ENCODE measurements at places on chromosomes 16 and 17. TPM values are rescaled to one million over a fixed set of nuclear protein-coding genes. Genes with fewer than 3 reads are reported as not detected.

Gene EVPL
- total RNA-seq, result 2.1 TPM

Gene CDR2L
- 10.7 TPM for total RNA-seq

Gene NXN
- 6.6 TPM for total RNA-seq

Gene TBC1D3H
- not detected for total RNA-seq

Gene MAP1LC3B
- total RNA-seq, result 60.9 TPM

Gene ZFP3
- 2.5 TPM for total RNA-seq

Gene ASPHD1
- 2.4 TPM for total RNA-seq

Gene CRYBA1
- not detected for total RNA-seq

Gene SLC22A31
- total RNA-seq, result 3.3 TPM

Gene BTBD17
- not detected for total RNA-seq

DNA sequence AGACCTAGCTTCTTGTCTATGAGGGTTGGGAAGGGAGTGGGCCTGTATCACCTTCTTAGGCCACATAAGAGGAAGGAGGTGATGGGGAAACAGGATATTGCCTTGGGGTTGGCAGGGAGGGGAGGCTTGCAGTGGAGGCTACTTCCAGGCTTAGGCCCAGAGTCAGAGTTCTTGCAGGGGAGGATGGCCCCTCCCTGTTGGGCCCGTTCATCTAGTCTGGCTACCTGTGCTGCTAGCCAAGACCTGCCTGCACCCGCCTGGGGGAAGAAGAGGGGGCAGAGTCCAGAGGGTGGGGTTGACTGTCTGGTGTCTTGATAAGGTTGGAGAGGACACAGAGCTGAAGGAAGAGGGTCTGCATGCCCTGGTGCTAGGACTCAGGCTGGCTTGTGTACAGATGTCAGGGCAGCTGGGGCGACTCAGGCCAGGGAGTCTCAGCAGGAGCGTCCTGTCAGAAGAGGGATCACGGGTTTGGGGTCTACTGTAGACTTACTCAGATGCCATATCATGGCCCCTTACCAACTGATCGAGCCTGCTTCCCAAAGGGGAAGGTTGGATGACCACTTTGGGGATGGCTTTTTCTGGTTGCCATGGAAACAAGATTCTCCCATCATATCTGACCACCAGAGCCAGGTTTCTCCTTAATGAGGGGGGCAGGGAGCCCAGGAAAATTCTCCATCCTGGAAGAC, 5.3 kb downstream of the KDM6B start:
- H3K4me3 ChIP-seq, result no peak overlapping the region
- H3K27ac ChIP-seq, result peak overlapping the region; percentile 97
- peaks cover 40% of the 10 kb centered on the region for H3K4me1 ChIP-seq
- no peak for DNase-seq
- no peaks in the 10 kb centered on the region for H3K27me3 ChIP-seq

- no peaks in the 10 kb centered on the region for H3K27me3 ChIP-seq
- no peak overlapping the region for H3K27ac ChIP-seq
- no peak overlapping the region for H3K4me3 ChIP-seq
- H3K4me1 ChIP-seq, result peaks cover 58% of the 10 kb centered on the region
Measured at GRCh38 chr16:1775006-1775845, 2.3 kb upstream of the MRPS34 start.

GRCh38 chr17:61456061-61456681, 3.9 kb downstream of the TBX4 start:
- DNase-seq, result no peak
- peaks cover 98% of the 10 kb centered on the region for H3K27me3 ChIP-seq
- no peak overlapping the region for H3K27ac ChIP-seq
- H3K4me3 ChIP-seq, result no peak overlapping the region

- no peaks in the 10 kb centered on the region for H3K36me3 ChIP-seq
Measured at GRCh38 chr17:3688027-3688553, 7.9 kb downstream of the P2RX5 start.

- H3K27ac ChIP-seq, result no peak overlapping the region
- peaks cover 2% of the 10 kb centered on the region for H3K4me1 ChIP-seq
- DNase-seq, result no peak
- H3K27me3 ChIP-seq, result no peaks in the 10 kb centered on the region
- H3K36me3 ChIP-seq, result no peaks in the 10 kb centered on the region
- H3K4me3 ChIP-seq, result no peak overlapping the region
Measured at GRCh38 chr17:65139101-65139764, 2.1 kb downstream of the RGS9 start.

- H3K4me3 ChIP-seq, result no peak overlapping the region
- no peaks in the 10 kb centered on the region for H3K36me3 ChIP-seq
- H3K27ac ChIP-seq, result no peak overlapping the region
Measured at GRCh38 chr16:25596194-25596593, 95.6 kb upstream of the HS3ST4 start.

- no peaks in the 10 kb centered on the region for H3K27me3 ChIP-seq
- H3K36me3 ChIP-seq, result no peaks in the 10 kb centered on the region
- H3K4me1 ChIP-seq, result peaks cover 20% of the 10 kb centered on the region
- no peak for DNase-seq
- H3K4me3 ChIP-seq, result no peak overlapping the region
- no peak overlapping the region for H3K27ac ChIP-seq
Measured at GRCh38 chr17:31211352-31212012, 85.6 kb downstream of the OMG start.

DNA sequence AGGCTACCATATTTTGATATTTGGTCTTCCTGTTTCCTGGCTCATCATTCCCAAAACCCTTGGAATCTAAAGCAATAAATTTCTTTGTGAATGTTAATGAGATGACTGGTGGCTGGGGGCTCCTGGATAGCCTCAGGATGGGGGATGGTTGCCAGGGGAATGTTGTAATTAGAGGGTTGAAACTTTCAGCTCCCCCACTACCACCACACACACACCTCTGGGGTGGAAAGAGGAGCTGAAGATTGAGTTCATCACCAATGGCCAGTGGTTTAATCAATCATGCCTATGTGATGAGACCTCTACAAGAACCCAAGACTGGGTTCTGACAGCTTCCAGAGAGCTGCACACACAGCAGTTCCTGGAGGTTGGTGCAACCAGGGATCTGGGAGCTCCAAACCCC, 59.1 kb downstream of the HS3ST3A1 start:
- no peak for DNase-seq
- H3K4me1 ChIP-seq, result peaks cover 6% of the 10 kb centered on the region
- no peaks in the 10 kb centered on the region for H3K36me3 ChIP-seq
- no peaks in the 10 kb centered on the region for H3K27me3 ChIP-seq
- H3K4me3 ChIP-seq, result no peak overlapping the region
- H3K27ac ChIP-seq, result no peak overlapping the region

DNA sequence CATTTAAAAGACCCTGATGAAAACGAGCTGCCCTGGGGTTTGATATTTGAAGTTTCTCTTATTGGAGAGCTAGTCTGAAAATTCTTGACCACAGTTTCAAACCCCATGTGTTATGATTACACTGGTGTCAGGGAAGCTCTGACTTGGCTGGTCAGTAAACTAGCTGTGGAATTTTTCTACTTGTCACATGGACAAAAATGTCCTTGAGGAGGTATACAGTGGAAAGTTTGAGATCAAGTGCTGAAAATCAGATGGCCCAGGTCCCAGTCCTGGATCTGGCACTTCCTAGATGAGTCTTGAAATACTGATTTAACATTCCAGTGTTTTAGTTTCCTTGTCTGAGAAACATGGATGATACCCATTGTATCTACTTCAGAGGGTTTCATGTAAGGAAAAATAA, 30.7 kb upstream of the SOX9 start:
- no peak for DNase-seq
- no peaks in the 10 kb centered on the region for H3K27me3 ChIP-seq
- no peak overlapping the region for H3K4me3 ChIP-seq
- H3K36me3 ChIP-seq, result no peaks in the 10 kb centered on the region

GRCh38 chr17:38451030-38451839, 23.0 kb downstream of the ARHGAP23 start:
- H3K36me3 ChIP-seq, result no peaks in the 10 kb centered on the region
- H3K27me3 ChIP-seq, result no peaks in the 10 kb centered on the region
- H3K4me3 ChIP-seq, result no peak overlapping the region
- DNase-seq, result no peak

DNA sequence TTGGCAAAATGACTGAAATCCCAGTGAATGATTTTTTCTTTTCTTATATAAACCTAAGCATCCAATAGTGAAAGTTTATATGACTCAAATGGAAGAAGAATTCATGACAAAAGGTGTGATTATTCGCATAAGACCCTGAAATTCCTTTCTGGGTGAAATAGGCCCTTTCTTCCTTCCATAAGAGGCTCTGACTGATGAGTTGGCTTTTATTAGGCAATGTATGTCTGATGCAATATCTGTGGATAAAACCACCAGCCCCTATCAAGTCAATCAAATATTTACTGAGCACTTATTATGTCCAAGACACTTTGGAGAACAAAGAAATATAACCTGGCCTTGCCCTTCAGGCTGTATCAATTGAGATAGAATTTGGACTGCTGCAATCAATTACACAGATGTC, 316.6 kb downstream of the CDH13 start:
- no peak for DNase-seq
- H3K27me3 ChIP-seq, result no peaks in the 10 kb centered on the region
- no peak overlapping the region for H3K4me3 ChIP-seq
- no peak overlapping the region for H3K27ac ChIP-seq
- H3K4me1 ChIP-seq, result no peaks in the 10 kb centered on the region
- no peaks in the 10 kb centered on the region for H3K36me3 ChIP-seq
